ENCODE measurements at places on chromosomes 3 and 15.

- H3K4me3 ChIP-seq: no peak overlapping the region
- H3K27me3 ChIP-seq: no peaks in the 10 kb centered on the region
- DNase-seq: no peak
- no peaks in the 10 kb centered on the region for H3K4me1 ChIP-seq
- H3K36me3 ChIP-seq: no peaks in the 10 kb centered on the region
Measured at GRCh38 chr3:21914451-21914850, 163.4 kb upstream of the ZNF385D start.

DNA sequence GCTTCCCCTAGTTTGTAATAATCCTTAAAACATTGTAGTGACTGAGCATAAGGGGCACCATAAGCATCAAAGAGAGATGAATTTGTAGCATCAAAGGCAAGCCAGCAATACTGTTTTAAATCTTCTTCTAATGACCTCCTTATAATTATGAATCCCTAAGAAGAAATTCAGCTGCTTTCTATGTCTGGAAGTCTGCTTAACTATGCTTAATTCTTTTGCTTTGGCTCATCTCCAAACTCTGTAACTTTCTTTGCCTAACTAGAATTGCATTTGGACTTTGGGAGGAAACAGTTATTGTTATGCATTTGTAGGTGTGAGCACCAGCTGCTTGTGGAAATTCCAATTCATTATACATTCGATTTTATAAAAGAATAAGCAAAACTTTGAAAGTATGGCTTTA, 117.7 kb upstream of the SPATA16 start:
- H3K4me1 ChIP-seq: no peaks in the 10 kb centered on the region
- no peaks in the 10 kb centered on the region for H3K36me3 ChIP-seq
- H3K4me3 ChIP-seq: no peak overlapping the region

GRCh38 chr3:170563712-170564423, 22.0 kb downstream of the SLC7A14 start:
- H3K36me3 ChIP-seq: no peaks in the 10 kb centered on the region
- H3K27me3 ChIP-seq: no peaks in the 10 kb centered on the region
- H3K4me3 ChIP-seq: no peak overlapping the region
- peaks cover 15% of the 10 kb centered on the region for H3K4me1 ChIP-seq

DNA sequence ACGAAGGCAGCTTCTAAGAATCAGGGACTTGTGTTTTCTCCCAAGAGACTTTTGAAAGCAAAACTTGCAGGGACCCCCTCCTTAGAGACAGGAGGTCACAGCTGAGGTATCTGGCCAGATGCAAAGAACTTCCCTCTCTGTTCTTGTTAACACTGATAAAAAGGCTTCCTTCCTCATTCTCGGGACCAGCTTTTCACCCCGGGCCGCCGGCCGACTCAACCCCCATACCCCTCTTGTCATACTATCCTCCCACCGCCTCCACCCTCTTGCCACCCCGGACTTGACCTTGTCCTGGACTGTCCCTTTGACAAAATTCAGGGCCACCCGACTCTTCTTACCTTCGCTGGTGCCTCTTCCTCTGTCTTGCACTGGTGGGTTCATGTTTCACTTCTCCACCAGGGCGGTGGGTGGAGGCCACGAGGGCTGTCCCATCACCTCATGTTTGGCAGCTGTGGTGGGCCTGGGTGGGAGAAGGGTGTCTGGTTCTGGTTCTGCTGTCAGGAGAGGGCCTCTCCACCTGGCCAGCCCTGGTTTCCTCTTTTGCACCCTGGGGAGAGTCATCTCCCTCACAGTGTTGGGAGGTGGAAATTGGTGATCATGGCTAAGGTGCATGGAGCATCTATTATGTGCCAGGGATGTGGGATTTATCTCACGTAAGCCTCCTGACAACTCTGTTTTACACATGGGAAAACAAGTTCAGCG, 32.5 kb downstream of the BHLHE40 start:
- no peaks in the 10 kb centered on the region for H3K4me1 ChIP-seq
- DNase-seq: no peak
- H3K36me3 ChIP-seq: no peaks in the 10 kb centered on the region
- H3K4me3 ChIP-seq: no peak overlapping the region
- no peaks in the 10 kb centered on the region for H3K27me3 ChIP-seq

GRCh38 chr15:49979705-49980382, 139.2 kb downstream of the ATP8B4 start:
- H3K36me3 ChIP-seq: no peaks in the 10 kb centered on the region
- peak; percentile 11 for DNase-seq
- no peak overlapping the region for H3K27ac ChIP-seq
- no peaks in the 10 kb centered on the region for H3K4me1 ChIP-seq
- H3K27me3 ChIP-seq: no peaks in the 10 kb centered on the region
- H3K4me3 ChIP-seq: peak overlapping the region; percentile 27

GRCh38 chr15:90191344-90191687, 9.8 kb upstream of the SEMA4B start:
- peak overlapping the region; percentile 41 for H3K4me3 ChIP-seq
- H3K27ac ChIP-seq: peak overlapping the region; percentile 94
- DNase-seq: no peak
- H3K27me3 ChIP-seq: no peaks in the 10 kb centered on the region
- peaks cover 44% of the 10 kb centered on the region for H3K4me1 ChIP-seq

DNA sequence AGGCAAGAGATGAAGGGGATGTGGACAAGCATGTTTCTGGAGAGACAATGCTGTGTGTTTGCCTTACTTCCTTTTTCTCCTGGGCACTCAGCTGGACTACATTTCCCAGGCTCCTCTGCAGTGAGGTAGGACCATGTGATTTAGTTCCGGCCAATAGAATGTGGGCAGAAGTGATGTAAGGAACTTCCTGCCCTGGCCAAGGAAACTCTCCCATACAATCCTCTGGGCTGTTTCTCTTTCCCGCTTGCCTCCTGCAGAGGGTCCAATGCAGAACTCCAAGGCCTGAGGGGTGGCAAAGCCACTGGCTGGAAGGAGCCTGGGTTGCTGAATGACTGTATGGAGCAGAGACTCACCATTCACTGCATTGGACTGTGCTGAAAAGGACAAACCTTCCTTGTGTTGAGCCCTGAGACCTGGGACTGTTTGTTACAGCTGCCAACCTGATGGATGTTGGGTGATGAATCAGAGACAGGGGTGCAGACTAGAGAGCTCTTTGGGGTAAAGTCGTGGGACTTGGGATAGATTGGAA, 82.7 kb upstream of the SLC6A6 start:
- peak; percentile 77 for DNase-seq
- H3K27ac ChIP-seq: no peak overlapping the region
- H3K4me3 ChIP-seq: peak overlapping the region; percentile 50
- no peaks in the 10 kb centered on the region for H3K4me1 ChIP-seq
- H3K36me3 ChIP-seq: no peaks in the 10 kb centered on the region
- H3K27me3 ChIP-seq: peaks cover 33% of the 10 kb centered on the region

DNA sequence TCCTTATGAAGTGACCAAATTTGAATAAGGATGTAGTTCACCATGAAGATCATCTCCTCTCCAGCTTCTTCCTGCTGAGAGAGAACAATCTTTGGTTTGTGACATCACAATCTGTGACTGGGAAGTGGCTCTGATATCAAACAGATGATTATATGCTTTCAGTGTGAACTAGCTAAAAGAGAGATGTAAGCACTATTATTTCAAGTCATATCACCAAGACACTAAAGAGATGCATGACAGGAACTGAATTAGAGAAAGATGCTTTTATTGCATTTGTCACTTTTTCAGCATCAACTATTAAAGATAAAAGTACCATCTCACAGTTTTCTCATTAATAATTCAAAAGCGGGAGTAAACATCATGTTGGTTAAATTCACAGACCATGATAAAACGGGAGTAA, 3.5 kb downstream of the CHRM5 start:
- H3K27ac ChIP-seq: no peak overlapping the region
- no peaks in the 10 kb centered on the region for H3K4me1 ChIP-seq
- no peak overlapping the region for H3K4me3 ChIP-seq
- H3K36me3 ChIP-seq: no peaks in the 10 kb centered on the region
- H3K27me3 ChIP-seq: no peaks in the 10 kb centered on the region

- no peaks in the 10 kb centered on the region for H3K36me3 ChIP-seq
- peaks cover 7% of the 10 kb centered on the region for H3K4me1 ChIP-seq
- no peak overlapping the region for H3K27ac ChIP-seq
- DNase-seq: no peak
- H3K27me3 ChIP-seq: no peaks in the 10 kb centered on the region
- no peak overlapping the region for H3K4me3 ChIP-seq
Measured at GRCh38 chr3:30611613-30612436, 5.4 kb downstream of the TGFBR2 start.

DNA sequence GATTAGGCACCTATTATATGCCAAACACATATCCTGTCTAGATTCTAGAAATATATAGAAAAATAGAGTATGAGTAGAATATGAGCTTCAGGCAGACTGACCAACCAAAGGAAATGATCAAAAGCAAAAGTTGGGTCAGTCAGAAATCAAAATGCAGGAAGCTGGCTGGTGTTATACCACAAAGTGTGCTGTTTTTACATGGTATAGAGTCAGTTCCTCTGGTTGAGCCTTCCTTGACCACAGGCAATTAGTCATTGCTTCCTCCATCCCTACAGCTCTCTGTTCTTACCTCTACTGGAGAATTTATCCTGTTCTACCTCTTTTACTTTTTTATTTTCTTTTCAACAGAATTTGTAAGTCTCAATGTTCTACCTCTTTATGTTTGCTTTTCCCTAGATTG, 149.8 kb downstream of the TMCO5A start:
- no peaks in the 10 kb centered on the region for H3K36me3 ChIP-seq
- peak; percentile 77 for DNase-seq
- peak overlapping the region; percentile 97 for H3K27ac ChIP-seq
- peaks cover 60% of the 10 kb centered on the region for H3K4me1 ChIP-seq
- peak overlapping the region; percentile 17 for H3K4me3 ChIP-seq

DNA sequence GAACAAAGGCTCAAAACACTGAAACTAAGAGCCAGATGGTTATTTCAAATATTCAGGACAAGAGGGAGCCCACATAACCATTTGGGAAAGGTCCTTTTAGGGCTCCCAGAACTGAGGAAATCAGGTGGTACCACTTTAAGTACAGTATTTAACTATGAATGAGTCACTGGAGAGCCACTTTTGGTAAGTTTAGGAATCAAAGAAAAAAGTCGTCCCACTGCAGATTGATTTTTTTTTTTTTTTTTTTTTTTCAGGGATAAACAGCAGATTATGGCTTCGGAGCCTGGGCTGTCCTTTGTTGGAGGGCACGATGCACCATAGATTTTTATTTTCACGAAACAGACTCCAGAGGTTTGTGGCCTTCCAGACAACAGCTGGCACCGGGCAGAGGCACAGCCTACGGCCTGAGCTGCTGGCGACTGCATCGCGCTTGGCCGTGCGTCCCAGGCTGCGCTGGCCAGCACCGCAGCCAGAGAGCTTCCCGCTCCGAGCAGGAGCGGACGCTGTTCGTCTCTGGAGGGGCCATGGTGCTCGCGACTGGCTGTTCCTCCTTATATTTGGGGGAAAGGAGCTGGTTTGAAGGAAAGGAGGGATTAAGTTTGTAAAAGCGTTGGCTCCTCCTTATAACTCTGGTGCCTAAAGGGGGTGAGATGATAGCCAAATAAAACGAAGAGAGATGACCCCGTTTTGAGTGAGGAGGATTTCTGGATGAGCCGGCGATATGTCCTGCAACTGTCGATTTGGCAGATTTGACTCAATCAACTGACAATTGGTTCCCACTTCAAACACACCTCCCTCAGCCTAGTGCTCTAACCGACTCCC, 152.9 kb upstream of the GOLIM4 start:
- peak overlapping the region; percentile 70 for H3K4me3 ChIP-seq
- no peaks in the 10 kb centered on the region for H3K27me3 ChIP-seq
- peak; percentile 62 for DNase-seq
- H3K27ac ChIP-seq: peak overlapping the region; percentile 66
- no peaks in the 10 kb centered on the region for H3K36me3 ChIP-seq

- H3K27me3 ChIP-seq: no peaks in the 10 kb centered on the region
- H3K4me3 ChIP-seq: no peak overlapping the region
- no peak overlapping the region for H3K27ac ChIP-seq
- no peaks in the 10 kb centered on the region for H3K36me3 ChIP-seq
Measured at GRCh38 chr3:73530022-73530396, 94.7 kb downstream of the PDZRN3 start.

GRCh38 chr3:186790261-186790981, 7.0 kb downstream of the EIF4A2 start:
- no peaks in the 10 kb centered on the region for H3K27me3 ChIP-seq
- peak; percentile 54 for DNase-seq
- H3K27ac ChIP-seq: peak overlapping the region; percentile 17

DNA sequence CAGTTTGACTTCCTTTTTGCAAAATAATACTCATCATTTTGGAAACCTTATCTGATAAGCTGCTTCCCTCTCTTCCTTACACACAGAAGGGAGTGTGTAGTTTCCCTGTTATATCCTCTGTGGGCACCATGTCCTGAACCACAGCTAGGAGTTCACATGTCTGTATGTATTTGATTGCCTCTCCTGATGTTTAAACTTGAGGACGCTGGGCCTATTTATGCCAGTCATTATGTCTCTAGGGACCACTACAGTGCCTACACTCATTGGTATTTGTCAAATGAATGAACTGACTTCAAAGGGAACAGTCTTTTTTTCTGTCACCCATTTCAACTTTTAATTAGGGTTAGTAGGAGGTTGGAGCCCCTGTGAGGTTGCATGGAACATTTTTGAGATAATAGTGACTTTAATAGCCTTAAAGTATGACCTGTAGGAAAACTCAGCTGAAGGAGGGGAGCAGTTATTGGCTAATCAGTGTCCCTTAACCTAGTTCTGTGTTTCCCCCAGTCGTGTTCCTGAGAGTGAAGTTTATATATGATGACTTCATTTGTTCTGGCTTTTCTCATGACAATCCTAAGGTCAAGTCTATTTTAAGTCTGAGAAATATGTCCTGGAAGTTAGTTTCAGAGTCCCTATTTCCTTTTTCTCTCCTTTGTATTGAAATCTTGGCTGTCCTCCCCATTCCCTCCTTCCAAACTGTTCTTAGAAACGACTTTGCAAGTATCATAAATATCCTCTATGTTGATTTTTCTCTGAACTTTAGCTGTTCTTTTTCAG, 28.9 kb downstream of the PDE8A start:
- no peaks in the 10 kb centered on the region for H3K36me3 ChIP-seq
- H3K27ac ChIP-seq: no peak overlapping the region
- no peaks in the 10 kb centered on the region for H3K27me3 ChIP-seq

DNA sequence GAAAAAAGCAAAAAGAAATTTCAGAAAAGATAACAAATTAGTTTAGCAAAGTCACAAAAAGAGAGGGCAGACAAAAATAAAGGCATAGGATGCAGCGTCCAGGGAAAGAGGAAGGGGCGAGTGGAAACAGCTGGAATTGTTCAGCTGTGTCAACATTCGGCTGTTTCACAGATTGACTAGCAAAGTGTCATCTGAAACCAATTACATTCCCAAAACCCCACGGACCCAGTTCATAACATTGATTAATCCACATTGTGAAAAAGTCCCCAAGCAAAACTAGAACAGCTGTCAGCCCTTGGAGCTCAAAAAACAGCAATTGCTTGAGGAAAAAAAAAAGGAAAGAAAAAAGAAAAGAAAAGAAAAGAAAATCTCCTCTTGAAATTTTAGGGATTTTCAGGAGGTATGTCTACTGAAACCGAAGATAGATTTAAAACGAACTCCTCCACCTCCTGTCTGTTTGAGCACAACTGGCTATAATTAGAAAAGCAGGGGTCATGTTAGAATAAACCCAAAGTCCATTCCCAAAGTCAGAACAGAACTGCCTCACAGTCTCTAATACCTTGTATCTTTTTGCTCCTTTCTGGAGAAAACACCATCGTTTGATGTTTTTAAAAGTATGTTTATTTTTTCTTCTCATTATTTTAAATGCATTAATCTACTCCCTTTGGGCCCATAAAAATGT, 159.6 kb downstream of the RORA start:
- no peak overlapping the region for H3K4me3 ChIP-seq
- H3K4me1 ChIP-seq: no peaks in the 10 kb centered on the region
- H3K27me3 ChIP-seq: no peaks in the 10 kb centered on the region
- no peak overlapping the region for H3K27ac ChIP-seq
